CD4-positive, alpha-beta T cell treated with Interleukin-4 for 1 hour (primary cell): ENCODE measurements at places on chromosomes 2 and 18.

- DNase-seq: no peak
These were observed 60.2 kb downstream of the EIF5B start for GRCh38 chr2:99397266-99397920.

DNA sequence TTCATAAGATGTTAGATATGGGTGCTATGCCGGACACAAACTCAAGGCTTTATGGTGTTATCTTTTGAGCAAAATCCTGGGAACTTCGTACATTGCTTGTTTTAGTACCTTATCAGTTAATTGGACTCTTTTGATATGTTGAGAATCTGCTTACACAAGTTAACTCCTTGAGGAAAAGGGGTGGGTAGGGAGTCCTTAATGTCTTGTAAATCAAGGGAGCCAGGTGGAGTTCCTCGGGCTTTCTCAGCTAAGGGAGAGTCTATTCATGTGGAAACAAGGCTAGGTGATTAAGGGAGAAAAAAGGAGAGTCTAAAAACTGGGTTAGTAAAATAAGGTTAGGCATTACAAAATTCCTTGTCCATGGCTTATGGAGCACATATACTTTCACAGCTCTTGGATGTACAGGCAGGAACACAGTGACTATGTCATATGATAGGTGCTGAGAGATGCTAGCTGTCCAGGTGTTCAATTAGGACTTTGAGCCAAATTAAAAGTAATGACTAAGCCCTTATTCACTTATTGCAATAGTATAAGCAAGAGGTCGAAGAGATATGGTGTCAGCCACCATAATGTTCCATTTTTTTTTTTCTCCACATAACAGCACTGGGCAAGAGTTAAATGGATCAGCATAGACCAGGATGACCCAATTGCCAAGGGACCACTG is 59.5 kb upstream of the DYNAP start:
- no peak for DNase-seq

GRCh38 chr2:42828487-42829425 is 36.4 kb upstream of the HAAO start:
- DNase-seq: peak; percentile 72

DNA sequence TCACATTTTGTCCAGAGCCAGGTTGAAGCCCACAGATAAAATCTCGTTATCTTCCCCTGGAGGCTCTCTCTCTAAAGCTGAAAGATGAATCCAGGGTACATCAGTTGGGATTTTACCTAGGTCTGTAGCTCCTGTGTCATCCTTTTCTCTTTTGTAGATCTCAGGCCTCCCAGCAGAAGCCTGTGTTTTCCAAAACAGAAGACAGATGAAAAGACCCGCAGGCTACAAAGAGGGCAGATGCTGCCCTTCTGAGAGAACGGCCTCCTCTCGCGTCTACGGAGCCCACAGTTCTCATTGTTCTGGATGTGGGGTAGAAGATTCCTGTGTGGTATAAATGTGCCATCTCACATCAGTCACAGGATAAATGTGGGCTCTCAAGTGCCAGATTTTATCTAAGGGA is 139.5 kb downstream of the SUCLG1 start:
- no peak for DNase-seq

DNA sequence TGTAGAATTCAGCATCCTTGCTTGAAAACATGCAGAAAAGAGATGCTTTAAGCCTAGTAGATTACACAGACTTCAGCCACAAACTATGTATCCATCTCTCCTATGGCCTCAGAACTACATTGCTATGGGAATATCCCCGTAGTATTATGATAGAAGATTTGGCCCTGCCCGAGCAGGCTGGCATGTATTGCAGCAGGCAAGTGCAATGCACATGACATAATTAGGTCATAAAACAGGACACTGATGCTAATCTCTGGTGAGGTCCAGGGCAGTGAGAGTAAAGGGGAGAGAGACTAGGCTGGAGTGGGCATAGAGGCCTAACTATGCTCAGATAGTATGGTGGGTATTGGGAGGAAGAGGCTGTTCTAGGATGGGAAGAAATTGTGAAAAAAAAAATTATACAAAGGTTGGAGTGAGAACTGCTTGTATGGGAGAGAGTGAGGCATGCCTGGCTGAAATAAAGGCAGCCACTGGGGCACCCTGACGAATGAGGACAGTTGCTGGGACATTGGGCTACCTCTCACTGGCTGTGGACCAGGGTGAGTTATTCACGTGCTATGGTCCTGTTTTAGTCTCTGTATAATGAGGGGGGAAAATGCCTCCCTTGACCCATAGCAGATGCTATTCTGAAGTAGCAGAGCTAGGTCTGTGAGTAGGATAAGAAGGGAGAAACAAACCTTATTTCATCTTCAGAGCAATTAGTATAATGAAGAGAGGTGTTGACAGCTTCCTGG is 1.6 kb upstream of the PLA2R1 start:
- DNase-seq: no peak

GRCh38 chr18:52337276-52337675 is 2.7 kb upstream of the DCC start:
- DNase-seq: no peak

DNA sequence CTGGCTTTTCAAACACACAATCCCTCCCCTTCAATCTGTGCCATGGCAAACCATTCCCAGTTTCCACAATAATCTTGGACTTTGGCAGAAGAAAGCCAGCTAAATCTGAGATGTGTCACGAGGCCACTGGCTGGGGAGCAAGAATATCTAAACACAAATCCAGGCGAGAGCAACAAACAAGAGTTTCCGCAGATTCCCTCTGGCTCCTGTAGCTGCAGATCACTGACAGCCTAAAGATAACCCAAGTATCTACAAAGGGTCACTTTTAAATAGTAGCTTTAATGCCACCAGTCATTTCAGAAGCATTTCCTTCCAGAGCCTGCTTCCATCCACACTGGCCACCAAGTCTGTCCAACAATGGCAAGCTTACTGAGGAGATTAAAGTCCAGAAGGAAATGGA is 86.9 kb downstream of the ACVR1 start:
- DNase-seq: no peak

DNA sequence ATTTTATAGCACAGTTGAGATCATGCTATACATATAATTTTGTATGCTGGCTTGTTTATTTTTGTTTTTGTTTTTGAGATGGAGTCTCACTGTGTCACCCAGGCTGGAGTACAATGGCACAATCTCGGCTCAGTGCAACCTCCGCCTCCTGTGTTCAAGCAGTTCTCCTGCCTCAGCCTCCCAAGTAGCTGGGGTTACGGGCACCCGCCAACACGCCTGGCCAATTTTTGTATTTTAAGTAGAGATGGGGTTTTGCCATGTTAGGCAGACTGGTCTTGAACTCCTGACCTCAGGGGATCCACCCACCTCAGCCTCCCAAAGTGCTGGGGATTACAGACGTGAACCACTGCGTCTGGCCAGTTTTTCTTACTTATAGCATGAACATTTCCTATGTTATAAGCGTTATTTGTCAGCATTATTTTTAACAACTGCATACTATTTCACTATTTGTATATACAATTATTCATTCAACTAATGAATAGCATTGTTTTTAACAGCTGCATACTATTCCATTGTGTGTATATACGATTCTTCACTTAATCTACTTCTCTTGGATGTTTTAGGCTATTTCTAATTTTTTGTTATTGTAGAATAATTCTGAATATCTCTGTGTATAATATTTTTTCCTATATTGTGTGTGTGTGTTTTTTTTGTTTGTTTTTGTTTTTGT is 3.5 kb downstream of the EHD3 start:
- DNase-seq: no peak

- DNase-seq: no peak
These were observed 214.5 kb downstream of the TMEM182 start for GRCh38 chr2:102975996-102976975.

DNA sequence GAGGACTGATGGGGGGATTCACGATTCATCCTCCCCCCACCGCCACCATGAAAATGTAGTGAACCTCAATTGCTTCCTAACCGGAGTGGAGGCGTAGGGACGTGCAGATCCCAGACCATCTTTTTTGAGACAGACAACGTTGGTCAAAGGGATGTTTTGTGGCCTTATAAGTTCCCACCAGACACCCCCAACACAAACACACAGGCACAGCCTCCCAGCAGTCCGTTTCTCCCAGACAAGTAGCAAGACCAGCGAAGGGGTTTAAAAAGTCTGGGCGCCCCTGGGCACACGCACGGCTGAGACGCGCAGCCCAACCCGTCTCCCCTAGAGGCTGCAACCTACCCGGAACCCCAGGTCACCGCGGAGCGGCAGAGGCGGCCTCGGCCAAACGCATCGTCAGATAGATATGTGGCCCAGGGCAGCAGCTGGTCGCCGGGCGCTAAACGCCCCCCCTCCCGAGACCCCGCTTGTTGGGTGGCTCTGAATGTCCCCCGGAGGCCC is 1.3 kb downstream of the GBX2 start:
- no peak for DNase-seq

GRCh38 chr2:26721115-26722032 is 28.9 kb downstream of the KCNK3 start:
- no peak for DNase-seq

DNA sequence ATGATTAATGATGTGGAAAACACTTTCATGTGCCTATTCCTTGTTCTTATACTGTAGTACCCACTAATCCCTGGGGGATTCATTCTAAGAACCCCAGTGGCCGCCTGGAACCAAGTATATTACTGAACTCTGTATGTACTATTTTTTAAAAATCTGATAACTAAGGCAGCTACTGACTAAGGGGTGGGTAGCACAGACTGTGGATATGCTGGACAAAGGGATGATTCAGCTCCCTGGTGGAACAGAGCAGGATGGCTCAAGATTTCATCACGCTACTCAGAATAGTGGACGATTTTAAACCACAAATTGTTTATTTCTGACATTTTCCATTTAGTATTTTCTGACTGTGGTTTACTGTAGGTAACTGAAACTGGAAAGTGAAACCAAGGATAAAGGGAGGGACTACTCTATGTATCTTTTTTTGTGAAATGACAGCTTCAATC is 41.8 kb upstream of the CDC42EP3 start:
- no peak for DNase-seq
